ENCODE measurements at places on chromosomes 6 and 20.

GRCh38 chr6:30200551-30201281 lies 12.5 kb downstream of the TRIM26 start:
- DNase-seq = peak; percentile 84

DNA sequence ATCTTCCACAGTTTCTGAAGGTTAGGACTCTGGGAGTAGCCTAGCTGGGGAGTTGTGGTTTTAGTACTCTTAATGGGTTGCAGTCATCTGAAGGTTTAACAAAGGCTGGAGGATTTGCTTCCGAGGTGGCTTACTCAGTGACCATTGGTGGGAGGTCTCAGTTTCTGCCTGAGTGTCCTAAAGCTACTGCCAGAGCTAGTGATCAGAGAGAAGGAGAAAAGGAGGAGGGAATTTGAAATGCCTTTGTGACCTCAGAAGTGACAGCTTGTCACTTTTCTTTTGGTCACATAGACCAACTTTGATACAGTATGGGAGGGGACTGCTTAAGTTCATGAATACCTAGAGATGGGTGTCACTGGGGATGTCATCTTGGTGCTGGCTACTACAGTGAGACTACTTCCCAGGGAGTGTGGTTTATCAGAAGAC lies 41.3 kb downstream of the NCOA3 start:
- DNase-seq = no peak

DNA sequence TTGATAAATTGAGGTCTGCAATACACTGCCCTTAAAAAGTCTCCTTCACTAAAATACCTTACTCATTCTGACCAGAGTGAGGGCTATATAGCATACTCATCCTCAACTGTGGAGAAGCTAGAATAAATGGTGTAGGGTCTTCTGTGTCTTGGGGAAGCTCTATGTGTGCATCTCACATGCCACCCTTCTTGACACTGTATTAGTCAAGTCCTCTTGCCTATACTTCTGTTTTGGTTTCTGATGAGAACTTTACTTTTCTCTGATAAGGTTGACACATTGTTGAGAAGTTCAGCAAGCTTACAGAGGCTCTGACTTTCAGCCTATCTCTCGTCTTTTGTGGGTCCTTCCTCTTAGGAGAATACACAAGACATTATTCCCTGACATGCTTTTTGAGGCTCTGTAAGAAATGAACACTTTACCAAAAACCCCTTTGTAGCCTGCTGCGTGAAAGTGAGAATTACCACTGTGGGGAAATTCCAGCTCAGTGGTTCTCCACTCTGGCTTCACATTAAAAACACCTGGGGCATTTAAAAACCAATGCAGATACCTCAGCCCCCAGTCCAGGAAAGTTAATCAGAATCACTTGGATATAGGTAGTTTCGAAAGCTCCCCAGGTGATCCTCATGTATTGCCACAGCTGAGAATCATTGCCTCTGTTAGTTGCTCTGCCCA lies 372.1 kb upstream of the HS3ST5 start:
- no peak for DNase-seq

- DNase-seq = no peak
Observed at GRCh38 chr6:137056121-137056880, 11.5 kb upstream of the IL20RA start.

GRCh38 chr6:160882791-160883279 lies 108.7 kb upstream of the MAP3K4 start:
- no peak for DNase-seq

- DNase-seq = no peak
Observed at GRCh38 chr20:17059465-17059864, 167.4 kb upstream of the PCSK2 start.

DNA sequence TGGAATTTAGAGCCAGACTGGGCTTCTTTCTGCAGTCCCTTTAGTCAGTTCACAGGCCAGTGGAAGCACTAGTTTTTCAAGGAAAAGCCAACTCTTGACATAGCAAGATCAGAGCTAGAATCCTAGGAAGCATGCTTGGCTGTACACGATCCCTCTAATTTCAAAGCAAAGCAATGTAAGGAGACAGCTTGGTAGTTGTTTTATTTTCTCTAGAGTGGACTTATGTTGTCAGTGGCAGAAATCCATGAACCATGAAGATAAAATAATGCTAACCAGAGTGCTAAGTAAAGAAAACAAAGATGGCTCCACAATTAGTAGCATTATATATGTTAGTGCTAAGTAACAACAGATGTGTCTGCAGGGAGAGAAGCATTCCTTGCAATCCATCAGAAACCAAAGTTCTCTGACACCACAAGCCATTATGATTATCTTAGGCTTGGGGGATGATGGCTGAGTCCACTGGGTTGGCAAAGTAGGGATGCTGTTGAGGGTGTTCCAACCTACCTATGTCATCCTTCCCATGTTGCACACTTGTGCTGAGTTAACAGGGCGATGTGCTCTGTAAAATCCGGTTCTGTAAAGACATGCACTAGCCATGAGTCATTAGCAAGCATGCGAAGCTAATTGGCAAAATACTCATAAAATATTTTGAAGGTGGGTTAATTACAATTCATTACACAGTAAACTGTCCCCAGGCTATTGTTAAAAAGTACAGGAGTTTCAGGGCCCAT lies 115.2 kb downstream of the BMP2 start:
- DNase-seq = no peak

GRCh38 chr6:94215552-94215951 lies 796.2 kb upstream of the EPHA7 start:
- DNase-seq = no peak

- DNase-seq = no peak
Observed at GRCh38 chr6:159066483-159066882, 21.7 kb upstream of the TAGAP start.

GRCh38 chr6:21468461-21468860 lies 125.1 kb upstream of the SOX4 start:
- DNase-seq = no peak

DNA sequence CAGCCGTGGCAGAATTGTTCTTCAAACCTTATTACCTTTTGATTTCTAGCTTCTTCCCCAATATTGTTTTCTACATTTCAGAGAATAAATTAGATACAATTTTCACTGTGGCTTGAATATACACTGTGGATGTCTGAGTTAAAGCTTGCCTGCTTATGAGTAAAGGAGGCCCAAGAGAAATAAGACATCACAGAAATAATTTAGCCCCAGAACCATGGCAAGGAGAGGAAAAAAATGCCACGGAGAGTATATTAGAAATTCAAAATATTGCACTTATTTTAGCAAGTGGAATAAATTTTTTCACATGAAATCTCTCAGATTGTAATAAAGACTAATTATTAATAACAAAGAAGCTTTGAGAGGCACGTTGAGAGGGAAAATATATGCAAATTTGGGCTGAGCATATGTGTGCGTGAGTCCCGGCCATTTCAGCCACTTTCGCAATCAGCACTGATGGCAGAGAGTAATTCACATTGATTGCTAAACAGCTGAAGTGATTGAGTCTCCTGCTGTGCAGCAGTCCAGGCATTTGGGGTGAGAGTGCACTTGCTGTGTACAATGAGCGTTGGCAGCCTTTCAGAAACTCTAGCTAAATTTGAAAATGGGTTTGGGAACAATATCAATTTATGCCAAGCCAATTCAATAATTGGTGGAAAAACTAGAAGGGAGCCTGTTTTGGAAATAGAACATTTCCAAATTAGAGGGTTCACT lies 596.0 kb downstream of the EPM2A start:
- peak; percentile 13 for DNase-seq

DNA sequence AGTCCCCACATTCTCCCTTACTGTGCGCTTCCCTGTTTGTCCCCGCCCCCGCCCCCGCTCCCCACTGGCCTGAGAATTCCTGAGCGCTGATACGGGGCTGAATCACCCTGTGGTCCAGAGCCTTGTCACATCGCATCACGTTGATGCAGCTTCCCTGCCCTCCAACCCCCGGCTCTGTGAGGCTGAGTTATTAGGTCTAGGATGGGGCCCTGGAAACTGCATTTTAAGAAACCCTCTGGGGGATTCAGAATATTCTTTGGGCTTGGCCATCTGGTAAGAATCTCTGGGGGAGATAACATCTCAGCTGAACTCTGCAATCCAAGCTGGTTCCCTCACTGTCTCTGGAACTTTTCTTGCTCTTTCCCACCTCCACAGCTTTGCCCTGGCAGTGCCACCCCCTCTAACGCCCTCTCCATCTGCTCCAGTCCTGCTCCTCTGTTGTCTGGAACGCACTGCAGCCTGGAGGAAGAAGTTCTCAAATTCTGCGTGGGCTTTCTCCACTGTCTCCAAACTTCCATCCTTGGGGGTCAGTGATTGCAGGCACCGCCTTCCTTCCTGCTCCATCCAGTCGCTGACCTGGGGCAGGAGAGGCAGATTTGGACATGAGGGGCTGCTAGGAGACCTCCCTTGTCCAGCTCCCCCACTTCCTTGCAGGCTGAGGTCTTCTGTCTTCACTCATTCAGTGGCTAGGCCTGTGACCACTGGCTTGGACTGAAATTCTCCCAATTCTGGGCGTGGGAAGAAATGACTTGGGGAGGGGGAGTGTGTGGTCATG lies 42.6 kb downstream of the KIAA1755 start:
- DNase-seq = peak; percentile 25

DNA sequence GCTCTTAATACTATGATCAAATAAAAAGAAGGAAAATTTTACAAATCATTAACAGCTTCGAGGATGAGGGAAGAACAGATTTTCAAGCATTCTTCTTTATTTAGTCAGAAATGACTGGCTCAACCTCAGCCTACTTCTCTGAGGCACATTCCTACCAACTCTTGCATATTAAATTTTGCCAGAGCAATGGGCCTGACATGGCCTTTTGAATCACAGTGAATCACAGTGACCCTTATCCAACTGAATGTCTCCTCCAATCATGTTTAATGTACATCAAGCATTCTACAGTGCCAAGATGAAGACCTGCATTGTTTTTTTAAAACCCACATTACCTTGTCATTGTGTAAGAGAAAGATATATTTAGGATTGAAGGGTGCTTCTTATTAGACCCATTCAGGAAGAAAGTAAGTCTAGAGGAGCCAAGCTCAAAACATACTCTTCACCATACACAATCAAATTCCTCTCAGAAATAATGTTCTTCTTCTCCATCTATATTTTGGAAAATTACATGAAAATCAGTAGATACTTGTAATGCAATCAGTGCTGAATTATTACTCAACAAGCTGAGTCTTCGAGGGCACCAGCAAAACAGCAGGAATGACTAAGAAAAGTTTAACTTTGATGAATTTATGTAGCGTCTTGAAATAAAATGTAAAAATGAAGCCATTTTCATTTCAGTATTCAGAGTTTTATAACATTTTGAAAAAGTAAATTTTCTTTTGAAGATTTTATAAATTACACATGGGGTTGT lies 44.1 kb upstream of the MOXD1 start:
- DNase-seq = no peak

- no peak for DNase-seq
Observed at GRCh38 chr6:18126121-18126520, 3.6 kb upstream of the NHLRC1 start.

DNA sequence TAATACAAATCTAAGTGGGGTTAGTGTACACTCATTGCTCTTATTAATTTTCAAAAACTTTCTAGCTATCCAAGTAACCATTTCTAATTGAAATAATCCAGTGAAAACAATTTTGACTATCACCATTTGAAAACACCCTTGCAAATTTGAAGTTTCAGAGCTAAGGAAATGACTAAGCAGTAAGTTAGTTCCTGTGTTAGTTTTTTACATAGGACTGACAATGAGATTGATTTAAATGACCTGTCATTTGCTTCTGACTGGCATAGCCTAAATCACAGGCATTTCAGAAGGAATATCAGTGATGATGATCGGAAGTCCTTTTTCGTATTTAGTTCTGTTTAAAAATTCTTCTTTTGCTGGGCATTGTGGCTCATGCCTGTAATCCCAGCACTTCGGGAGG lies 27.0 kb downstream of the STK4 start:
- DNase-seq = no peak

- DNase-seq = no peak
Observed at GRCh38 chr6:44011350-44011920, 115.8 kb downstream of the MRPL14 start.

GRCh38 chr6:108497883-108498282 lies 62.8 kb upstream of the FOXO3 start:
- no peak for DNase-seq

- no peak for DNase-seq
Observed at GRCh38 chr20:60011512-60012507, 53.6 kb downstream of the CDH26 start.

GRCh38 chr20:2296524-2297356 lies 939 bp downstream of the TGM3 start:
- no peak for DNase-seq

DNA sequence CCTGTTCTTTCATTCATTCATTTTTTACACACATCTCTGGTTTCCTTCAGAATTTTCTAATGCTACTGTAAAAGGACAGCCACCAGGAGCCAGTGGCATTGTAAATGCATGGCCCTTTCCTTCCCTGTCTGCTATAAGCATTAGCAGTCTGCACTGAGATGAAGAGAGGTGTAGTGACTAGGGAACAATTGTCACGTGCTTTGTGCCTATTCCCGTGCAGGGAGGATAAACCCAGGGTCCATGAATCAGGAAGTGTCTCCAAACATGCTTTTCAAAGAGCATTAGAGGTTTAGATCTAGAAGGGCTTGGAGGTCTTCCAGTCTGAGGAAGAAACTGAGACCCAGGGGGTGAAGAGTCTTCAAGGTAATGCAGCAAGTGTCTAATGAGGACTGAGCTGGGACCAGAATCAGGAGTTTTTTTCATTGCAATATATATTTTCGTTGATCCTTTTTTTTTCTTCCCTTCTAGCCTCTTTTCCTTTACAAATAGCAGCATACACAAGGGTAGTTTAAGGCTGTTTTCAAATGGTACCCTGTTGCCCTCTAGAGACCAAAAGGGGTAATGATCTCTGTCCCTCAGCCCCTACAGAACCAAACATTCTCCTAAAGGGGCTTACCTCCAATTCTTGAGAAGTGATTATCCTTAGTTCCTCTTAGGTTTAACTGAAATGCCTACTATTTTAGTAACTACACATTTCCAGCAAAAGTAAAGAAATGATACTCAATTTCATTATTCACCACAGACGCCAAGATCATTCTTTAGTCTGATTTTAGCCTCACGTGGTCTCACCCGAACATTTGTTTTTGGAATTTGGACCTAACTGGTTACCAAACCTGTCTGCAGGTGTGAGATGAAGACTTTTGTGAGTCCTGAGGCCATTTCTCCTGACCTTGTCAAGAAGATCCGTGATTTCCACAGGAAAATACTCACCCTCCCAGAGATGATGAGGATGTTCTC lies 6.6 kb downstream of the TRIM15 start:
- DNase-seq = no peak

GRCh38 chr6:125050663-125051318 lies 88.6 kb downstream of the RNF217 start:
- no peak for DNase-seq

- no peak for DNase-seq
Observed at GRCh38 chr20:18721551-18722115, 92.0 kb upstream of the SCP2D1 start.

- DNase-seq = no peak
Observed at GRCh38 chr20:8583566-8584043, 451.5 kb downstream of the PLCB1 start.

DNA sequence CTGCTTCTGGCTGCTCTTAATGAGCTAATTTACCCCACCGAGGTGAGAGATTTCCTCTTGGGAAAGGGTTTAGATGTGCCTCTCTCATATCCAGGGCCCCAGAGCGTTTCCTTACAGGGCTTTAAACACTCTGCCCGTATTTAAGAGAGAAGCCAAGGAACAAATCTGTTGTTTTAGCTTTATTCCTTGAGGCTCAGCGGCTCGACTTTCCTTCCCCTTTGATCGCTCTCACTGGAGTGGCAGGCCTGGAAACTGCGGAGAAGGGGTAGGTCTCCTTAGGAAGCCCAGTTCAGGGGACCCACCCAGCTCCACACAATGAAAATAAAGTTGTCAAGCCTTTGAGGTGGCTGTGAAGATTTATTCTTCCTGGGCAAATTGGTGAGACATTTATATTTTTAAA lies 132.0 kb upstream of the JAG1 start:
- no peak for DNase-seq

GRCh38 chr20:41308726-41309413 lies 8.7 kb downstream of the ZHX3 start:
- no peak for DNase-seq

Data from mucosa of gallbladder (tissue), 1 donor.